Astrocyte of the spinal cord (primary cell): ENCODE measurements at places on chromosomes 7 and 10.

GRCh38 chr7:33918438-33919143 lies 13.3 kb downstream of the BMPER start:
- DNase-seq, result no peak

GRCh38 chr7:40833888-40834234 lies 699.1 kb downstream of the SUGCT start:
- DNase-seq, result peak; percentile 50

DNA sequence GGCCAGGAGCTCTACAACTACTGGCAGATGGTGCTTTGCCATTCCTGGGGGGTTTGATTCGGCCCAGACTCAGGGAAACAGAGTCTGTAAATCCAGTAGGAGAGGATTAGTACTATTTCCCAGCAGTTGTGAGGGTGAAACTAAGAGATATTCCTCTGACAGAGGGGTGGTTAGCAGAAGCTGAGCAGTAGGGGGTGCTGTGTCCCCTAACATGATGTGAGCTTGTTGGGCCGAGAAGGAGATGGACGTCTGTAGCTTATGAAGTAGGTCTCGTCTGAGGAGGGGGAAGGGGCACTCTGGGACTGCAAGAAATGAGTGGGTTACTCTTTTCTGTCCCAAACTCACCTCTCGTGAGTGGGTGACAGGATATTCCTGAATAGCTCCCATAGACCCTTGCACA lies 179.2 kb upstream of the MBL2 start:
- DNase-seq, result peak; percentile 43

GRCh38 chr7:151186640-151187408 lies at the start of gene ASB10:
TSS of gene ASB10 (minus strand) at chr7:151187250. CDS start at chr7:151187130, 120 bp downstream.
- DNase-seq, result no peak

GRCh38 chr10:19935176-19935575 lies 118.9 kb downstream of the PLXDC2 start:
- DNase-seq, result no peak

- DNase-seq, result no peak
These were observed 209.6 kb upstream of the VWC2 start for GRCh38 chr7:49563693-49564378.

DNA sequence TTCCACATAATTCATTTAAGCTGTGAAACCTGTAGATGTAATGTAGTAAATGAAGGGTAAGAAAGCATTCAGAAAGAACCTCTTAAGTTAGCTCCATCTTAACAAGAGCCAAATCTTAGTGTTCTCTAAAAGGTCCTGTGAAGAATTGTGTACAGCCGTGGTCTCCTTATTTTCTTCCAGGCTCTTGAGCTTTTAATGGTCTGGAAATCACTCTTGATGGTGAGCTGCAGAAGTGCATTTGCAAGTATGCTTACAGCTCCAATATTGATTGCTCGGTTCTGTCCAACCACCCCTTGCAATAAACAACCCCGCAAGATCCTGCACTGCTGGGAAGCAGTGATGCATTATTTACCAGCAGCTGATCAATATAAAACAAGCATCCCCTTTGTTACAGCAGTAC lies 690.8 kb upstream of the FZD8 start:
- no peak for DNase-seq

- DNase-seq, result no peak
These were observed 81.4 kb upstream of the IL6 start for GRCh38 chr7:22645418-22646181.

GRCh38 chr7:45599851-45600706 lies 25.9 kb downstream of the ADCY1 start:
- DNase-seq, result no peak

DNA sequence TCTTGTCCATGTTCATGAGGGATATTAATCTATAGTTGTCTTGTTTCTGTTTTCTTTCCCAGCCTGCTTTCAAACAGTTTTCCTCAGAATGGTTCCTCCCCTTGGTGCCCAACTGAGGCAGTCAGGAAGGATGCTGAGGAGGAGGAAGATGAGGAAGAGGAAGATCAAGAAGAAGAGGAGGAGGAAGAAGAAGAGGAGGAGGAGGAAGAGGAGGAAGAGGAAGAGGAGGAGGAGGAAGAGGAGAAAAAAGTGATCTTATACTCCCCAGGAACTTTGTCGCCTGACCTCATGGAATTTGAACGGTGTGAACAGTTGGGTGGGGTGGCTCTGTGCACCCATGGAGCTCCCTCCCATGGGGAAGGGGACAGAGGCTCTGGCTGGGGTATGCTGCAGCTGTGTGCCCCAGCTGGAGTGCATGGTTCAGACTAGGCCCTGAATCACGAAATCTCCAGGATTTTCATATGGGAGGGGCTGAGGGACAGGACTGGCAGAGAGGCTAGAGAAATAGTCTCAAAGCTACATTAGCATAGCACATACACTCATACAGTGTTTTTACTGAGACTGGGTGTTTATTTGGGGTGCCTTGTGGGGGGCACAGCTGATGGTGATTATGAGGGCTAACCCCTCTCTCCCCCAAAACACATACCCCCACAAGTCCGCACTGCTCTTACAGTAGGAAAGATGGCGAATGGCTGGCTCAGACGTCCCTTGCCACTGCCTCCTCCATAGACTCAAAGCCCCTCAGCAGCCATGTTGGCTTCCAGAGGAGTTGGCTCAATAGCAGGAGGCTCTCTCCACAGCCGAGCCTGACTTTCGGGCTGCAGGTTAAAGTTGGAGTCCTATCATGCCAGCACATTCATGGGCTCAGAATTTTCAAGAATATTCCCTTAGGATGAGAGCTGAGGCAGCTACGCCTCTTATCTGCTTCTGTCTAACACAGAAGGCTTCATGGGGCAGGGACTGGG lies 11.9 kb downstream of the STRA8 start:
- no peak for DNase-seq

GRCh38 chr10:58727633-58728032 lies 215.0 kb downstream of the BICC1 start:
- DNase-seq, result no peak

DNA sequence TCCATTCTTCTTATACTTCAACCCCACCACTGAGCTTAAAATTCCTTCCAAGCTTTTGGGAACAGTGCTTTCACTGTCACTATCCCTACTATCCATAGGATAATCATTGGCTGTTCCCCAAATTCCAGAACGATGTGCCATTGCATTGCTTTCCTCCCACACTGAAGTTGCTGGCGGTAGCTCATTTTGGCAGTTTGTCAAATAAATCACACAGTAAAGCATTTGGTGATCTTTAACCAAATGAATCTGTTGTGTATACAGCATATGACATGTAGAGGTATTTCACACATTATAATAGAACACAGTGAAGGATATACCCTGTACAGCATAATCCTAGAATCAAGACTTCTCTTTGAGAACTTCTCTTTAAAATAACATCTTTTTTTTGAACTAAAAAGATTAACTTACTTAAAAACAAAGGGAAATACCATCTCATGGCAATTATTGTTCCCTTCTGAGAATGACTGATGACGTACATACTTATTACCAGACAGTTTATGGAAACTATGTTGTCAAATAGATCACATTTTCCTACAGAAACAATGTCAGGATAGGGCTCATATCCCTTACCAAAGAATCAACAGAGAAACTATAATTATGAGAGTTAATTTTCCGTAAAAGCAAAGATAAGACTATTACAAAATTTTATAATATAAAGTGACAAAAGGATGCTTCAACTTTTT lies 93.6 kb downstream of the CTNNA3 start:
- peak; percentile 80 for DNase-seq

- DNase-seq, result no peak
These were observed 126.8 kb upstream of the FAM20C start for GRCh38 chr7:65554-65953.

- no peak for DNase-seq
These were observed 598.7 kb downstream of the GRID1 start for GRCh38 chr10:85767891-85768290.

DNA sequence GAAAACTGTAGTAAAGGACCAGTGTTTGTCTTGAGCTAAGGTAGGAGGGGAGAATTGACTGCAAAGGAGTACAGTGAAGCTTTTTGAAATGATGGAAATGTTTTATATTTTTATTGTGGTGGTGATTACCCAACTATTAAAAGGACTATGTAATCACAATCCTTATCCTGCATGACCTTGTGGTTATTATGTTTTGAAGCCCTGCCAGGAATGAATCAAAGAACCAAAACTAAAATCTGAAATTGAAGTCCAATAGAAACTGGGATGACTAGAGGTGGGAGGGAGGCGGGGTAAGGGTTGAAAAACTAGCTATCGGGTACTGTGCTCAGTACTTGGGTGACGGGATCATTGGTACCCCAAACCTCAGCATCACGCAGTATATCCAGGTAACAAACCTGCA lies 8.2 kb downstream of the CCDC7 start:
- DNase-seq, result no peak

GRCh38 chr10:120983721-120984120 lies 132.6 kb downstream of the WDR11 start:
- no peak for DNase-seq

GRCh38 chr10:79023240-79024162 lies 45.3 kb upstream of the ZMIZ1 start:
- DNase-seq, result no peak

GRCh38 chr7:81355911-81356310 lies 413.9 kb downstream of the HGF start:
- DNase-seq, result no peak

DNA sequence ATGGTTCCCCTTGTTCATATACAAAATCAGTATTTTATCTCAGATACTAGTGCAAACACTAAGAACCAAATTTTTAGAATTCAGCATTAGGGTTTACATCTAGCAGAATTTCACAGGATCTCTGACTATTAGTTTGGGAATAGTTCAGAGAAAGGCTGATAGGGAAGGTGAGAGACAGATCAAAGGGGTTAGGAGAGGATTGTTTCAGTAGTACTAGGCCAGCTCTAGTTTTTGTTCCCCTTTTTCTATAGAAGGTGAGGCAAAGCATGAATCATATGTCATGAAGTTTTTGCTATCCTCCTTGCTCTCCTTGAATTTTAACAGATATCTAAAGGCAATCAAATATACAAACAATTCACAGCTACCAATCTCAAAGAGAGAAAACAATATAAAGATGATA lies 26.1 kb upstream of the CTNNA3 start:
- no peak for DNase-seq

DNA sequence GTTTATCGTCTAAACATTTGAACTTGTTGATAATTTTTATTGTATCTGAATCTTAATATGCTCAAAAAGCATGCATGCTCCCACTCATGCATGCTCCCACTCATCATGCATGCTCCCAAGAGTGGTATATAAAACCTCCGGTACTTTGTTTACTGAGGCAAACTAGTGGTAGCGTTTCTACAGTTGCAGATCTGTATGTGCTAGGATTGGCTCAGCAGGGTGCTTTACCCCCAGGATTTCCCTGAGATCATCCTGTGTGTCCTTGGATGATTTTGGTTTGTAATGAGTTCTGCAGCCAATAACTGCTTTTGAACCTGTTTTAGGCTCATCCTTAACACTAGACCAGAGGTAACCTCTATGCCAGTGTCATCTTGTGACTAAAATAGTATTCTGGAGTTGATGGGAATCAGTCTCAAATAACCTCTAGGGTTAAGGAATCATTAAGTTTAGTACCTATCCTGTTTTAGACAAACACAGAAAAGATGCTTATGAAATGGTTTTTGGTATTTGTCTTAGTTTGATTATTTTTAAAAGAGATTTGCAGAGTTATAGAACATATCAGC lies 40.4 kb downstream of the PHTF2 start:
- no peak for DNase-seq

GRCh38 chr7:45217358-45217757 lies 59.8 kb downstream of the RAMP3 start:
- DNase-seq, result no peak

DNA sequence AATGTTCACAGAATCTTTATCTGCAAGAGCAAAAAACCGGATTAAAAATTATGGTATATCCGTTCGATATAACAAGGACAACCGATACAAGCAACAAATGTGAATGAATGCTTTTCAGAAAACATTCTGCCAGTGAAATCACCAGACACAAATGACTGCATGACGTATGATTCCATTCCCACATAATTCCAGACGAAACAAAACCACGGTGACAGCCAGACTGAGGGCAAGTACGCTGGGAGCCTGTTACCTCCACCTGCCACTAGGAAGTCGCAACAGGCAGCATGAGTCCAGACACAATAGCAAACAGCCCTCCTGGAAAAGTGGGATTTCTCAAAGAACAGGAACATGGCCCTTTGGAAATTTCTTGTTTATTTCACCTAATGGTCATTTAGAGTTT lies 41.7 kb downstream of the MAD1L1 start:
- DNase-seq, result peak; percentile 23

GRCh38 chr10:17229717-17229966 lies 1.6 kb downstream of the VIM start:
- no peak for DNase-seq

- no peak for DNase-seq
These were observed 280.9 kb upstream of the IGFBP3 start for GRCh38 chr7:46201961-46202360.

DNA sequence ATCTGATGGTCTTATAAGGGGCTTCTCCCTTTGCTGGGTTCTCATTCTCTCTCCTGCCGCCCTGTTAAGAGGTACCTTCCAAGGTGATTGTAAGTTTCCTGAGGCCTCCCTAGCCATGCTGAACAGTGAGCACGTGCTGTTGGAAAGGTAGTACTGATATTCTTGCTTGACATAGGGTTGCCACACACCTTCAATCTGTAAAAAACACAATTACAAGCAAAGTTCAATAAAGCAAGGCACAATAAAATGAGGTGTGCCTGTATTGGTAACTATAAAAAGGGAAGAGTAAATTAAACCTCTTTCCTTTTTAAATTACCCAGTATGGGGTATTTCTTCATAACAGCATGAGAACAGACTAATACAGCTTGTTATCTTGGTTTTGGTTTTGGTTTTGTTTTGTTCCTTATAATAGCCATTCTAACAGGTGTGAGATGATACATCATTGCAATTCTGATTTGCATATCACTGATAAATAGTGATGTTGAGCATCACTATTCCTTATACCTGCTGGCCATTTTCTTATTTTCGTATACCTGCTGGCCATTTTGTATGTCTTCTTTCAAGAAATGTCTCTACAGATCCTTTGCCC lies 164.9 kb upstream of the TRIM24 start:
- DNase-seq, result no peak

GRCh38 chr10:101777619-101778145 lies 1.8 kb upstream of the FGF8 start:
- no peak for DNase-seq

- no peak for DNase-seq
These were observed 587 bp upstream of the CELF2 start for GRCh38 chr10:11017000-11017569.

GRCh38 chr7:50956522-50957155 lies 173.9 kb upstream of the GRB10 start:
- DNase-seq, result no peak

DNA sequence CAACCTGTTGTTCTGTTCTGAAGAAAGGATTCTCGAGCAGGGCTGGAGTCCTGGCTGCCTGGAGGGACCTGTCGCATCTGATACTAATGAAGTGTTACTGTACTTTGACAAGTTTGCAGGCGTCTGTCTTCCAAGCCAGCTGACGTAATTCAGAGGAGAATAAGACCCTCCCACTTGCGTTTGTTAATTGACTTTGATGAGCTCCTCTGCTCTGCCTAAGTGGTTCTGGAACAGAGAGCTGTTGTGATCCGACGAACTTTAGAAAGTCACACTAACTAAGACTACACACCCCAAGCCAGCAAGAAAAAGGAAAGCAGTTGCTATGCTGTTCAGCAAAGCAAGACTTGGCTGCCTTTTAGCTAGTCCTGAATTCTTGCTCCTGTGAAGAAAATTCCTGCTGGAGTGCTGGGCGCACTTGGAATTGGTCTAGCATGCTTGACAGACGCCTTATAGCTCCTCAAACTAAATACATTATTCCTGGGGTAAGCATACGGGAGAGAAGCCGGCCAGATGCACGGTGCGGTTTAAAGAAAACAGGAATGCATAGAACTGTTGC lies 200.3 kb downstream of the CACNB2 start:
- DNase-seq, result peak; percentile 31

GRCh38 chr10:125691160-125691981 lies 8.4 kb upstream of the TEX36 start:
- DNase-seq, result peak; percentile 38

GRCh38 chr10:90222372-90222771 lies 521.0 kb downstream of the KIF20B start:
- peak; percentile 83 for DNase-seq
